Astrocyte (in vitro differentiated cells and primary cell): ENCODE measurements at places on chromosomes 1 and 21. TPM values are rescaled to one million over a fixed set of nuclear protein-coding genes. Genes with fewer than 3 reads are reported as not detected.
A peak's percentile ranks its signal among the peaks of the same experiment; 100 is the strongest.

Gene KLHDC8A
- total RNA-seq, result 0.39 and 0.50 TPM in 2 replicates

GRCh38 chr1:81681601-81682266 lies 119.0 kb upstream of the ADGRL2 start:
- peak; percentile 73 for DNase-seq

GRCh38 chr1:99781798-99782197 lies 15.4 kb upstream of the FRRS1 start:
- no peak for DNase-seq

DNA sequence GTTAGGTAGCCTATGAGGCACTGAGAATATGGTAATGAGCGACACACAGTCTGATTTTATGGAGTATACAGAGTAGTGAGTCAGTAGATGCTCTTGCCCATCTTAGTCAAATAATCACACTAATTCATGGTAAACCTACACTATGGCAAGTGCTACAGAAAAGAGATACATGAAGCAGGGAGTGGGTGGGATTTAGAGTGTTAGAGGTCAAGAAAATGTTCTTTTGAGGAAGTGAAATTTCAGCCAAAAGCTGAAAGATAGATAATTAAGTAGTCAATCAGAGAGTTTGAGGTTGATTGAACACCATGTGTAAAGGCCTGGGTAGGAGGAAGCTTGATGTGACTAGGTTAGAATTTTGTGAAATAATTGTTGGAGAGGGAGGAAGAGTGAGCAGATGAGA lies 14.7 kb downstream of the MDM4 start:
- DNase-seq, result no peak

Gene KLF17
- total RNA-seq, result 0.09 TPM in 1 of 2 replicates, not detected in the other

DNA sequence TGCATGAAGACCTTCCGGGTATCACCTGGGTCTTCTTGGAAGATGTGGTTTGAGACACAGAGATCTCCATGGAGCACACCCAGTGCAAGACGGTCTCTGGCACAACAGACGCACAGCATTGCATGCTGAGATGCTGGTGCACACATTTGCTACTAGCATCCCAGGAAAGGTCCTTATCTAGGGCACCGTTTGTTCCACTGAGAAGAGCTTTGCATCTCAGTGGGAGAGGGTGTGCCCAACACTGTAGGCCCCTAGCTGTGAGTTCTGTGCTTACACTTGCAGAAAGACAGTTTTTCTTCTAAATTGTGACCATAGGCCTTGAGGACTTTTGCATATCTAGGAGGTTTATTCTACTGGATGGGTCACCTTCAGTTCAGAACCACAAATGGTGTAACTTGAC lies 554.1 kb downstream of the MATN1 start:
- DNase-seq, result no peak

DNA sequence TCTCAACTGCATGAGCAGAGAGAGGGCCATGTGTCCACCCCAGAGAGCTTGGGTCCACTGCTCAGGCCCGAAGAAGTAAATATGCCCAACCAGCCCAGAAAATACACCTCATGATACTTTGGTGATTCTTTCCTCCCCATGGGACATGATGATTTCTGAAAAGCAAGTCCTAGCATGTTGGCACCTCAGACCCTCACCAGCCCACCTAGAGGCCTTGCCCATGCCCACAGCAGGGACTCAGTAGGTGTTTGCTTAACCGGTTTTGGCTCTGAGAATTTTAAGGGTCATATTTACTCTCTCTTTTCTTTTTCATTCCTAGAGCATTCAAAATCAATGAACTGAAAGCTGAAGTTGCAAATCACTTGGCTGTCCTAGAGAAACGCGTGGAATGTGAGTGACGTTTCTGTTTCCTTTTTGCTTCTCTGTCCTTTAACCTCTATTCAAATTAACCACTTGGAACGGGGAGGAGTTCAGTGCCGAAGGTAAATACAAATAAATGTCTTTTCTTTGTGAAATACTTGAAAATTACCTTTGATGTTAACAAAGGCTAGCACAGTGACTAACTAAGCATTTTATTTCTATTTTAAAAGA lies 79.7 kb downstream of the PDE9A start:
- DNase-seq, result peak; percentile 14

GRCh38 chr1:155932081-155932480 lies 2.1 kb downstream of the KHDC4 start:
- DNase-seq, result no peak

GRCh38 chr1:161158316-161159010 lies 837 bp upstream of the USP21 start:
- DNase-seq, result no peak

GRCh38 chr1:206684478-206685333 lies at the start of gene MAPKAPK2:
MAPKAPK2 (plus strand) TSS chr1:206684905; CDS start chr1:206685230, 325 bp downstream.
- DNase-seq, result no peak

Gene KCNK2
- total RNA-seq, result 0.16 TPM in 1 of 2 replicates, not detected in the other

DNA sequence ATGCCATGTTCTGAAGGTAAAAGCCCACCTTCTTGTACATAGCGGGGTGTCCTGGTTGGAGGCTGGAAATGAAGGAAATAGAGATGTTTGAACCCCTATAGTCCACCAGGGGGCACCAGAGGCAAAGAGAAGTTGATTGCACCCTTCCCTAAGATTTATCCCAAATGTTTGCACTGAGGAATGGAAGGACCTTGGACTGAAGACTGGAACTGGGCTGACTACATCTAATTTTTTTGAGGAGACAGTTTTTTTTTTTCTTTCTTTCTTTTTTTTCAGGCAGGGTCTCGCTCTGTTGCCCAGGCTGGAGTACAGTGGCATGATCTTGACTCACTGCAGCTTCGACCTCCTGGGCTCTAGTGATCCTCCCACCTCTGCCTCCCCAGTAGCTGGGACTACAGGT lies 55.3 kb upstream of the EIF4G3 start:
- no peak for DNase-seq

Gene OMA1
- 5.1 and 6.0 TPM in 2 replicates for total RNA-seq

Gene ROR1
- total RNA-seq, result 38.3 and 40.5 TPM in 2 replicates

- DNase-seq, result no peak
Observed at GRCh38 chr21:31211836-31212235, 132.2 kb downstream of the TIAM1 start.

DNA sequence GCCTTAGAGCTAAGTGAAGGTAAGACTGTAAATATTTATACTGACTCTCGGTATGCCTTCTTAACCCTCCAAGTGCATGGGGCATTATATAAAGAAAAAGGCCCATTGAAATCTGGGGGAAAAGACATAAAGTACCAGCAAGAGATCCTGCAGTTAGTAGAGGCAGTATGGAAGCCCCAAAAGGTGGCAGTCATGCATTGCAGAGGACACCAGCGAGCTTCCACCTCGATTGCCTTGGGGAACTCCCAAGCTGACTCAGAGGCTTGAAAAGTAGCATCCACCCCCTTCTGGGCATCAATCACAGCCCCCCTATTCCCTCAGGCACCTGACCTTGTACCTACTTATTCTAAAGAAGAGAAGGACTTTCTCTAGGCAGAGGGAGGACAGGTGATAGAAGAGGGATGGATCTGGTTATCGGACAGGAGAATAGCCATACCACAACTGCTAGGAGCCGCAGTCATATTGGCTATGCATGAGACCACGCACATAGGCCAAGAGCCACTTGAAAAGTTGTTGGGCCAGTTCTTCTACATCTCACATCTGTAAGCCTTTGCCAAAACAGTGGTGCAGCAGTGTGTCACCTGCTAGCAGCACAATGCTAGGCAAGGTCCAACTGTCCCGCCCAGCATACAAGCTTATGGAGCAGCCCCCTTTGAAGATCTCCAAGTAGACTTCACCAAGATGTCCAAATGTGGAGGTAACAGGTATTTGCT lies 19.4 kb downstream of the PLA2G2F start:
- no peak for DNase-seq

Gene ATP13A2
- total RNA-seq, result 67.8 and 76.5 TPM in 2 replicates

Gene OPTC
- total RNA-seq, result not detected in 2 replicates

Gene C1orf87
- not detected in 2 replicates for total RNA-seq

DNA sequence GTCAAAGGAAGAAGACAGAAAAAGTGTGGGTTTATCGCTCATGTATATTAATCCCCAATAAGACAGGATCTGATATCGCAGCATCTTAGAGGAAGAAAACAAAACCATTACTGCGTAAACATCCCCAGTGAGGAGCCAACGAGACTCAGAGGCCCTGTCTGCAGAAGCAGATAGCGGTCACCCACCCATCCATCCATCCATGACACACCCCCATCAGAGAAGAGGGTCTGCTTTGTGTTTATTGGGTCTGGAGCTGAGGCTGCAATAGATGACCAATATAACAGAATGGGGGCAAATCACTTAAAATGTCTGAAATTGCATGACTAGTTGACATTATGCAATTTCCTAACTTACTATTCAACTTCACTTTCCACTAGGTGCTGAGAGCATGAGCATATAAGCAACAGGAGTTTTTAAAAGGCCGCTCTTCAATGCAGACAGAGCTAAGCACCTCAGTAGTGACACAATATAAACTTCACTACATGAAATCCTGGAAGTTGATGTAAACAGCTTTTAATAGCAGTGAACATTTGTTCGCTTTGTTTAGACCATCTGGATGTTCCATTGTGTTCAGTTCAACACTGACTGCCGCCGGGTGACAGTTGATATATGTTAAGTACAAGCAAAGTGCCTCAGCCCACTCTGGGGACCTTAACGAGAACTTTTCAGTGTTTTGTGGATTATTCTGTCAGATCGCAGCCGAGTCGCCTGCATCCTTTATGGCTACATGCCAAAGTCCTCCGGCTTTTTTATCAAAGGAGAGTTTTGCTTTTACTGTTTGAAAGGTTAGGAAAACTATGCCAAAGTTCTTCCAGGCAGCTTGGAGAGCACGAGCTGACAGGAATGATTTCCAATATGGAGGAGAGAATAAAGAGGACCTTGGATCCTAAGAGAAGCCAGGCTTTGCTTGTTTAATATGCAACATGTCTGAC lies 167.5 kb downstream of the ZNF281 start:
- DNase-seq, result no peak

DNA sequence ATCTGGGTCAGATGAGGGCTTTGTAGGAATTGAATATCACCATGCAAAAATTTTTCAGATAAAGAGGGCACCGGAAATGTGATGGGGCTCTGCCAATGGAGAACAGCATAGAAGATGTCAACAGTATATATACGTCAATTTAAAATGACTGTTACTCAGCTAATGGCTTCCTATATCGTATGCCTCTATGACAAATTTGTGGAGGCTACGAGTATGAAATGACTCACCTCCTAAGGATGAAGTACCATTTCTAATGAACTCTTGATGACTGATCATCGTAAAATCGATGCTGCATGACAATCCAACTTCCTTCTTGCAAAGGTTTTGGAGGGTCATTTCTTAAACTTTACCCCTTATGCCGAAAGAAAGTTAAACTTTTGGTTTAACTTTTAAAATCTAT lies 450.3 kb upstream of the ZP4 start:
- DNase-seq, result peak; percentile 69
